ENCODE measurements at places on chromosomes 1 and 21.
A peak's percentile ranks its signal among the peaks of the same experiment; 100 is the strongest.

- DNase-seq = no peak
These were observed 715.0 kb upstream of the ADAMTS5 start for GRCh38 chr21:27681841-27682240.

- peak; percentile 68 for DNase-seq
These were observed 3.2 kb downstream of the ID3 start for GRCh38 chr1:23555986-23556634.

- DNase-seq = peak; percentile 50
These were observed 25.2 kb upstream of the MAP3K7CL start for GRCh38 chr21:29105218-29105617.

GRCh38 chr1:90722874-90723589 lies 5.9 kb upstream of the BARHL2 start:
- DNase-seq = no peak

- DNase-seq = no peak
These were observed 154.8 kb upstream of the CHODL start for GRCh38 chr21:18089786-18090185.

GRCh38 chr21:26715878-26716506 lies 129.2 kb downstream of the ADAMTS1 start:
- peak; percentile 27 for DNase-seq

- no peak for DNase-seq
These were observed 643.9 kb upstream of the CAMK1G start for GRCh38 chr1:208939537-208940085.

GRCh38 chr1:30692201-30692947 lies 31.0 kb downstream of the MATN1 start:
- no peak for DNase-seq

GRCh38 chr1:189499736-189500135 lies 977.9 kb downstream of the BRINP3 start:
- DNase-seq = peak; percentile 1

GRCh38 chr1:198955085-198955484 lies 316.2 kb downstream of the PTPRC start:
- no peak for DNase-seq

- peak; percentile 26 for DNase-seq
These were observed 83.6 kb upstream of the SLC25A33 start for GRCh38 chr1:9455487-9456234.

DNA sequence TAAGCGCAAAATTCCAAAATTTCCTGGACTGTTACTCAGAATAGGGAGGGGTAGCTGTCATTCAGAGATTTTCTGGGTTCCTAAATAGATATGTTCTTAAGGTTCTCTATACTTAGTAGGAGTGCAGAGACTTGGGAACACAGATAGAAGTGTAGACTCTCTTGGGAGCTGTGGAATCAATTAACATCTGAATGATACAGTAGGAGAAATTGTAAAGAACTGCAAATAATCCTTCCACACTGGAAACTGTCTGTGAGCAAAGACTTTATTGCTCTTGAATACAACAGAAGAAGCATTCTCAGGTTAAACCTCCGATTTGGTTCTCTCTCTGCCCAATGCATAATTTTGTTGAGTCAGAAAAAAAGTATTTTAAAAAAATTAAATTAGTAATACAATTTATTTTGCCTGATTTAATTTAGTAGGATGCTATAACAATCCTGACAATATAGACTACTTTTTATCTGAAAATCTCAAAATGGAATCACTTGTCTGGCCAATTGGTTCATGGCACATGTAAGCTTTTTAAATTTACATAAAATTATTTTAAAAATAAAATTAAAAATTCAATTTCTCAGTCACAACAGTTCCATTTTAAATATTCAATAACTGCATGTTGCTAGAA lies 1754.3 kb downstream of the PLA2G4A start:
- no peak for DNase-seq

- DNase-seq = peak; percentile 72
These were observed 12.4 kb upstream of the SLC19A1 start for GRCh38 chr21:45554477-45555175.

GRCh38 chr1:201059871-201060555 lies 36.5 kb upstream of the KIF21B start:
- DNase-seq = peak; percentile 17

- DNase-seq = no peak
These were observed 5.6 kb downstream of the TMEM51 start for GRCh38 chr1:15159166-15159555.

- DNase-seq = peak; percentile 28
These were observed 93.5 kb upstream of the CAMK1G start for GRCh38 chr1:209490013-209490412.

GRCh38 chr21:44939532-44940115 lies at the start of gene SLX9:
SLX9 (plus strand) TSS chr21:44940029; CDS start chr21:44940058, 29 bp downstream.
- DNase-seq = peak; percentile 75

DNA sequence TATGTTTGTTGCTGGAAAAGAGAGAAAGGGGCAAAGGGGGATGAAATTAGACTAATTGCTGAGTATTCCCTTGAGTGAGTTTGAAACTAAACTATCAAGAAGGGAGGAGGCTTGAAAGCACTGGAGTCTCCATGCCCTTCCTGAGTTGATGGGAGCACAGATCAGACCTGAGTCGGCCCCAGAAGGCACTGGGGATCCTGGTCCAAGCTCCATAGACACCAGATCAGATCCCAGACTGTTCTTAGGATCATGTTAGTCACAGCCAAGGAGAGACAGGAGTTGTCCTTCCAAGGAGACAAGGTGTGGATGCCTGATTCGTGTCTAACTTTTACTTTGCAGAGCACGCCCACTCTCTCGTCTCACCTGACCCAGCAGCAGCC lies 152.3 kb downstream of the NR5A2 start:
- DNase-seq = no peak

- DNase-seq = peak; percentile 78
These were observed 171.2 kb upstream of the RUNX1 start for GRCh38 chr21:35220301-35220700.

GRCh38 chr1:224675590-224675989 lies 59.5 kb downstream of the CNIH3 start:
- DNase-seq = no peak

DNA sequence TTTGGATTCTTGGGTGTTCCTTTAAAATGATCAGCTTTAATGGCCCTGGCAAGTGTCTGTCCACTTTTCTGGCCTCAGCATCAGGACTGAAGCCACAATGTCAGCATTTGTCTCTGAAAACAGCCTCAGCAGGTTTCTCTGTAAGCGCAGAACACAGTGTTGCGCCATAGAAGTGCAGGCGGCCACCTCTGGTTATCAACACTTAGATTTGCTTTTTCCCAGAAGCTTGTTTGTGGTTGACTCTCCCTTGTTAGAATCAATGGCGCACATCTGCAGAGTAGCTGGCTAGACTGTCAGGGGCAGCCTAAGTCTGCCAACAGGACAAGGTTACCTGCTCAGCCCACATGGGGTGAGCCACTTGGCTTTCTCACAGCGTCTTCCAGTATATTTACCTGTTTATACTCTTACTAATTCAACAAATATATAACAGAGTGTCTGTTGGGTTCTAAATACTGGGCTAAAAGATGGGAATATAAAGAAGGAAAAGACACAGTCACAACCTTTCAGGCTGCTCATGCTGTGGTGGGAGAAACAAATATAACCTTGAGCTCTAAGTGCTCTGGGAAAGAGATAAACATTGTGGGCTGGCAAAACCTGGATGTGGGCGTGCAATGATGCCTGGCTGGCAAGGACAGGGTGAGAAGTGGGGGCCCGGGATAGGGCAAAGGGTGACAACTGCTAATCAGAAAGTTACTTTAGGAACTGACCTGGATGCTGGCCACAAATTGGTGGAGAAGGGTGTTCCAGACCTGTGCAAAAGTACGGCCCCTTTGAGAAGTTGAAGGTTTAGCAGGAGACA lies 149.3 kb upstream of the KIAA0040 start:
- DNase-seq = no peak

- DNase-seq = no peak
These were observed 86.6 kb downstream of the PTBP2 start for GRCh38 chr1:96808191-96808590.

- no peak for DNase-seq
These were observed 229.3 kb downstream of the USH2A start for GRCh38 chr1:216193839-216194443.
